A549 (cell line): ENCODE measurements at places on chromosomes 16 and 17.

- peak; percentile 96 for DNase-seq
Observed at GRCh38 chr17:43778337-43779144, at the start of gene DUSP3. DUSP3 (minus strand) TSS chr17:43778977; CDS start chr17:43778924, 53 bp downstream.

GRCh38 chr17:75517297-75517865 is 1.1 kb downstream of the TSEN54 start:
- DNase-seq = peak; percentile 81

DNA sequence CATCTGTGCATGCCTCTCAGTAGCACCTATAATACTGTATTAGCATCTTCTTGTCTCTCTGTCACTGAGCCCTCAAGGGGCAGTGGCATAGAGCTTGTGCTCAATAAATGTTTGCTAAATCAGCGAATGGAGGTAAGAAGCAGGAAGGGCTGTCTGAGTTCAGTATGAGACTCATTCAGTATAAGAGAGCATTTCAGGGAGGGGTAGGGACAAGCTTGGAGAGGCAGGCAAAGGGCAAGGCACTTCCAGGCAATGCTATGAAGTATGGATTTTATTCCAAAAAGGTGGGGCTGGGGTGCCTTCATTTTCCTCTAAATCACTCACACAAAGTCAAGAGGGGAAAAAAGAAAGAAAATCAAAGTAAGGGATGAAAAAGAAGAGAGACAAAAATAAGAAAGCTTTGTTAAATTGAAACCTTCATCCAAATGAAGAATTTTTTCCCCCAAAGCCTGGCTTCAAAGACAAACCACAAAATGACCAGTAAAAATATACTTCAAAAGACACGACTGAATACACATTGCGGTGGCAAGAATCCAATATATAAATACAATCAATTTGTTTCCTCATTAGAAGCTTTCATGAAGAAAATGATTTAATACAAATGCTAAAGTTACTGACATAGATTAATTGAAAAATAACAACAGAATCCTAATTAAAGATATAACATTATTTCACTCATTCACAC is 51.2 kb downstream of the SKAP1 start:
- DNase-seq = no peak

DNA sequence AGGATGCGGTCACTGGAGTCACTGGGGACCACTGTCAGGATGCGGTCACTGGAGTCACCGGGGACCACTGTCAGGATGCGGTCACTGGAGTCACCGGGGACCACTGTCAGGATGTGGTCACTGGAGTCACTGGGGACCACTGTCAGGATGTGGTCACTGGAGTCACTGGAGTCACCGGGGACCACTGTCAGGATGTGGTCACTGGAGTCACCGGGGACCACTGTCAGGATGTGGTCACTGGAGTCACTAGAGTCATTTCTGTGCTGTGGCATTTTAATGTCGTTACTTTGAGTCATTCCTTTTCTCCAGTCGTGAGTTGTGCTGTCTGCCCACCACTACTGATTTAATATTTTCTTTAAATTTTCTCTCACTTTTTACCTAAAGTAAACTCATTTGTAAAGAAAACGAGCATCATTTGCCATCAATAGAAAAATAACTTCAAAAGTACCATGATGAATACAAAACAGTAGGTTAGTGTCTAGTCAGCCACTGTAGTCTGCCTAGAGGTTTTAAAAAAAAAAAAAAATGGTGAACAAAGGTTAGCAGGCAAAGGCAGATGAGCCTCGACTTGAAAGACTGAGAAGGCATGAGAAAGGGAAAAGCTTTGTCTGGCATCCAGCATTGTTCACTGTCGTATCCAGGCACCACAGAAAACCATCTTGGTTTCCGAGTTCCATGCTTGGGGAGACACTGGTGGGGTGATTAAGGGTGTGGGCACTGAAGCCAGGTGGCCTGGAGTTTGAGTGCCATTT is 346.6 kb downstream of the SNX29 start:
- DNase-seq = no peak

DNA sequence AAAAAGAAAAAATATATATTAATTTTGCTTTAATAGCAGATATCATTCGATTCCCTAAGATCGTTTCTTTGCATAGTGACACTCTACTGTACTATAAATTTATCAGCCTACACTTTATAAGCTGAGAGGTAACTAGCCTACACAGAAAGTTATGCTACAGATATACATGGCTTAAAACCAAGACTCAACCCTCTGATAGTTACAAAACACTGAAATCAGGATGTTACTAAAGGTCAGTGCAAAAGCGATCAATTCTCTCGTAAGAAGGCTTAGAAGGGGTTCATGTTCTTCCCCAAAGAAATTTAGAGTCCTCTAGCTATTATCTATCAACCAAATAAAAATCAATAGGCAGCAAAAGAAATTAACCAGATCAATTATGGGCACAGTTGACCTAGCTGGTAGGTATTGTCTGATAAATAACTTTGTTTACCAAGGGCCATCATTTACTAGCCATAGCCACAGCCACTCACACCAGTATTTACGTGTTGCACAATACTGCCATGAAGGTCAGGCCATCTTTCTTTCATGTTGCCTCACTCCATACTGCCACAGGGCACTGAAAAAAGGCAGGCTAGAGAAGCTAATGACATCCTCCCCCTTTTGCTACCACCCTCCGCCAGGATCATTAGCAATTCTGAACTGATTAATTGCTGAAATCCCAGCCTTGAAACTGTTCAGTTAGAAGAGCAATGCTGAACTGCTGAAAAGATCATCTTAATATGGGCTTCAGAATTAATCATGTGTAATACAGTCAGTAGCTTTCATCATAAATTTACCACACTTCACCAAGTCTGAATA is 43.7 kb downstream of the RND2 start:
- DNase-seq = peak; percentile 22

DNA sequence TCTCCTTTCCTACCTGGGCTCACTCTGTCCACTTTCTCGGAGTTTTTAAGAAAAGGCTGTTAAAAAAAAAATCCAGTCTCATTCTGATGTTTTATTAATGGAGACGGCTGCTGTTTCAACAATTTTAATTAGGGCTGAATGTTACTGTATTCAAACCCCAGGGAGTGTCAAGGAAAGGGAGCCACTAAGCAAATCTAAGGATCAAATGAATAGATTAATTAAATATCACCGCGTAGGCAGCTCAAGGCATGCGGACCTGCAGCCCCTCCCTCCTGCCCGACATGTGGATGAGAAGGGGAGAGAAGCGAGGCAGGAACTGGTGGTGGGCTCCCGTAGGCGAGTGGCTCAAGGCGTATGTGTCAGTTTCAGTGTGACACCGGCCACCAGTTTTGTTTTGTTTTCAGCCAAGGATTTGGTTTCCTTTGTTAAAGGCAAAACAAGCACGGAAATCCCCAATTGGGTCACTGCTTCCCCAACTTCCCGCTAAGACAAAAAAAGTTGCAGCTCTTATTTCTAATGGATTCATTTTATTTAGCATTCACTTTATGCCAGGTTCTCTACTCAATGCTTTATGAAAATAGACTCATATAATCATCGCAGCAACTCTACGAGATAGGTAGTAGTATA is 110.6 kb downstream of the GP2 start:
- no peak for DNase-seq

GRCh38 chr16:83533193-83533592 is 274.6 kb upstream of the HSBP1 start:
- peak; percentile 4 for DNase-seq

DNA sequence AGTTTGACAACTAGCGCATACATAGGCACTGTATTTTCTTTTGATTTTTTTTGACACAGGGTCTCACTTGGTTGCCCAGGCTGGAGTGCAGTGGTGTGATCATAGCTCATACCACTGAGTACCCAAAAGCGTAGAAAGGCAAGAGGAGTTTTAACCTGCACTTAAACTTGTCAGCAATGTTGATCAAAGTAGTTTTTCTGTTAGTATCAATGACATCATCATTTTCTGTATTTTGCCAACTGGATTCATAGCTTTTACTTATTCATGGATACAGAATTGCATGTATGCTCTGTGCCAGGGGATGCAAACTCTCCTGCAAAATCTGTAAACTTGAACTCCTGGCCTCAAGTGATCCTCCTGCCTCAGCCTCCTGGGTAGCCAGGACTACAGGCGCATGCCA is 55.9 kb upstream of the ATP2A3 start:
- no peak for DNase-seq

DNA sequence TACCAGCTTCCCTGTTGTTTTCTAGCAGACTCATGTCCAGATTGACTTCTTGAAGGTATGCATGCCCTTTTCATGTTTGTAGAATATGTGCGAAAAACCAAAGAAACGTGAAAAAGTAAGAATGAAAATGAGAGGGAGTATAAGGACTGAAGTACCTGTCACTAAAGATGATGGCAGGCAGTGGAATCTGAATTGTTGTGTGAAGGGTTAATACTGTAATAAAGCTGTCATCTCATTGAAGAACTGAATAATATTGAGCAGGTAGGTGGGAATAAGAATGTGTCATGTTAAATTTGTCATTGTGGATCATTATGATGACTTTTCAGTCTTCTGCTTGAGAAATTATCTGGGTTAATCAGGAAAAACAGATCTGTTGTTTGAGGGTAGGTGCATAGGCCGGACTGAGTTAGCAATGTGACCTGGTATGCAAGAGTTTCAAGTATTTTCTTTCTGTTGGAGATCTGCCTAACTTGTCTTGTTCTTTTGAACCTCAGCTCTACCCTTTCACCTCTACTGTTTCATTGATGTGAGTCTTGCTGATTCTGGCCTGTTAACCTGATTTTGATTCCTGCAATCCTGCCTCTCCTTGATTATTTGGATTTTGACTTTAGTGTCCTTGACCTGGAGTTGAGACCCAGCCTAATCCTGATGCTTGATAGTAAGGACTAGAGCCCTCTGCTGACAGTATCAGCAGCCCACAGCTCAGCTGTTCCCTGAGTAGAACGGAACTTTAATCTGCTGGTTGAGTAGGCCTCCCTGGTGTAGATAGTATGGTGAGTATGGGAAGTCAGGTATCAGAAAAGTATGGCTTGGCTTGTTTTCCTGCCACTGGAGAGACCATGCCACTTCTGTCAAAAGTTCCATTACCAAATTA is 64.6 kb downstream of the MAP2K4 start:
- DNase-seq = peak; percentile 8

DNA sequence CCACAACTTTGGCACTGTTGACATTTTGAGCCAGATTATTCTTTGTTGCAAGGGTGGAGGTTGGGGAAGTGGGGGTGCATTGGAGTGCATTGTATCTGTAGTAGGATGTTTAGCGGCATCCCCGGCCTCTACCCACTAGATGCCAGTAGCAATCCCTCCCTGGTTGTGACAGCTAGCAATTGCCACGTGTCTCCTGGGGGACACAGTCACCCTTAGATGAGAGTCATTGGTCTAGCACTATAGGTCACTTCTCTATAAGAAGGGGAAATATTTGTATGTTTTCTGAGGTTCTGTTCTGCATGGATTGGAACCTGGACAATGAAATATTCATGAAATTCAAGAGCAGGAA is 32.4 kb downstream of the MSI2 start:
- DNase-seq = no peak

- DNase-seq = peak; percentile 99
Observed at GRCh38 chr16:13957197-13958078, 37.5 kb downstream of the ERCC4 start.

DNA sequence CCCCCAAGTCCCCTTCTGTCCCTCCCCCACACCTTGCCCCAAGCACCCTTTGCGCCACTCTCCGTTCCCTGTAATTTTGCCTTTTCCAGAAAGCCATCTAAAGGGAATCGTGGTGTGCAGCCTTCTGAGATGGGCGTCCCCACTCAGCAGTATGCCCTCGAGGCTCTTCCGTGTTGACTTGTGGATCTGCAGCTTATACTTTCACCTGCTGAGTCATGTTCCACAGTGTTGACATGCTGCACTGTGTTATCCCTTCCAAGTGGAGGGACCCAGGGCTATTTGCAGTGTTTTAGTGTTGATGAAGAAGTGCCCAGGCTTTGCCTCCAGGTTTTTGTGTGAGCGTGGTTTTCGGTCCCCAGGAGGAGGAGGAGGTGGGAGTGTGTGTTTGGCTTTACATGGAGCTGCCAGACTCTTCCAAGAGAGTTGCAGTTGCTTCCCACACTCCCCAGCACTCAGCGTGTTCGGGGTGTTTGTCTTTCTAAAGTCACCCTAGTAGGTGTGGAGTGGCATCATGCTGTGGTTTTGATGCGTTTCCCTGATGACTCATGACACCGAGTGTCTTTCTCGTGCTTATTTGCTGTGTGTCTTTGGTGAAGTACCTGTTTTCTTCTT is 32.1 kb upstream of the JPT2 start:
- peak; percentile 87 for DNase-seq

DNA sequence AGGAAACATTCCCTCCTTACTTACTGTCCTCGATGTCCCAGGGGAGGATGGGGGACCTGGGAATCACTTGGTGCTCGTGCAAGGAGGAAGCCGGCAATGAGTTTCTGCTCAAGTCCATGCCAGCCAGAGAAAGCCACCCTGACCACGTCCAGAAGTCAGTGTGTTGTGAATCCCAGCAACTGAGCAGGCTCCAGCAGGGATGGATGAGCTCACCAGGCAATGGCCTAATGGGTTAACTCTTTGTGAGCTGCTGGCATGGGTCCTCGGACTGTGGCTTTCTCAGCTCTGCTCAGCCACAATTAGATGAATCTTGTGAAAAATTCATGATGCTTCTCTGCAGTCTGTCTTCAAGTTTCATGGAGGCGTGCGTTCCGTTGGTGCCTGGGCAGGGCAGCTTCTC is at the start of gene PIRT:
Gene PIRT (minus strand): TSS at position 167 of the 400 bp plus-strand sequence. CDS start 12,442 bp downstream, outside the sequence.
- DNase-seq = no peak

DNA sequence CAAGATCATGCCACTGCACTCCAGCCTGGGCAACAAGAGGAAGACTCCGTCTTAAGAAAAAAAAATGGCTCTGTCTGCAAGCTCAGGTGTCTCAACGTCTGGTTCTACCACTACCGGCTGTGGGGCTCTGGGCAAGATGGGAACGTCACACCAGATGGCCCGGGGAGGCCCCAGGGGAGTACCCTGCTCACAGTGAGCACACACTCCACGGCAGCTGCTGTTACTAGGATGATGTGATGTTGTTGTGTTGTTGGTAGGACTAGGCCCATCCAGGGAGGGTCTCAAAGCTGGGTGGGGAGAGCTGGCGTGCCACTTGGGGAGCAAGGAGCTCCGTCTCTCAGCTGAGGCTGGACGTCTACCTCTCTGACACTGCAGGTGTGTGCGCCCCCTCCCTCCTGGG is 9.4 kb upstream of the NPTX1 start:
- no peak for DNase-seq

DNA sequence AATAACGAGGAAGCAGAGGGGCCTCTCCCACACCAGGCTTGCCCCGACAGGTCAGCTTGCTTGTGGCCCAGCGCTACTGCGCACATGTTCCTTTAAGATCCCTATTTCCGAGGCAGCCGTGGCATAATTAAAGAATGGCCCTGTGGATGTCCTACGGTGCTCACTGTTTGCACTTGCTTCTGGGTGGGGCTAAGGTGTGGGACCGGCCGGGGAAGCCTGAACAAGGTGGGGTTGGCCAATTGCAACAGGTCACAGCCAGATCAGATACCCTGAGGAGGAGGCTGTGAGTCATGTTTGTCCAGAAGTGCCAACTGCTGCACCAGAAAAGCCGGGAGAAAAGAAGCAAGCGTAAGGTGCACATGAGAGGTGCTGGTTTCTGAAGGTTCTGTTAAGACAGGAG is 158.5 kb upstream of the CACNG5 start:
- DNase-seq = peak; percentile 92
